ENCODE measurements at places on chromosomes 5 and 9. TPM values are rescaled to one million over a fixed set of nuclear protein-coding genes. Genes with fewer than 3 reads are reported as not detected.
A peak's percentile ranks its signal among the peaks of the same experiment; 100 is the strongest.

DNA sequence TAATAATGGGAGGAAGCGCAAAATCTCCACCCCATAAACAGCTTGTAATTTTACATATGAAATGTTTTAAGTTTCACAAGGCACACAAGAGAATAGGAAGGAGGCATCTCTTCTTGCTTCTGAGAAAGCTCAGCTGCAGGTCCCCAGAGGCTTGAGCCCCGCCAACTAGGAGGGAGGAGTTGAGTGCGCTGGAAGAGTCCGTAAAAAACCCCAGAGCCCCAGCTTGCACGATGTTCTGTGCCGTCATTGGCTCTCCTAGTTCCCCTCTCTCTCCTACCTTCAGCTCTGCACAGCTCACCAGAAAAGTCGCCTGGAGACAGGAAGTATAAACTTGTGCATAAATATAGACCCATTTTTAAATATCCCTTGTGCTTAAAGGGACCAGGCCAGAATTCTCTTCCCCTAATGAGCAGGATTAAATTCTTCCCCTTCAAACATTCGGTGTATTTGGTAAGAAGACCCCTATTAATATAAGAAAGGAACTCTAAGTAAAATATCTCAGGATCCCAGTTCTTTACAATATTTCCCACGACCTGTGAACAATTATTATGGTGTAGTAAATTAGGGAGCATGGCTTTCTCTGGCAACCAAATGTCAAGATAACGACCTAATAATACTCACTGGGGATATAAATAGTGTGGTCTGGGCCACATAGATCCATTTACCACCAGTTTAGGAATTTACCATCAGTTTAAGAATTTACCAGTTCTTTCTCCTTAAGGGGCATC lies 13.7 kb downstream of the GLRX start:
- DNase-seq, result peak; percentile 81

DNA sequence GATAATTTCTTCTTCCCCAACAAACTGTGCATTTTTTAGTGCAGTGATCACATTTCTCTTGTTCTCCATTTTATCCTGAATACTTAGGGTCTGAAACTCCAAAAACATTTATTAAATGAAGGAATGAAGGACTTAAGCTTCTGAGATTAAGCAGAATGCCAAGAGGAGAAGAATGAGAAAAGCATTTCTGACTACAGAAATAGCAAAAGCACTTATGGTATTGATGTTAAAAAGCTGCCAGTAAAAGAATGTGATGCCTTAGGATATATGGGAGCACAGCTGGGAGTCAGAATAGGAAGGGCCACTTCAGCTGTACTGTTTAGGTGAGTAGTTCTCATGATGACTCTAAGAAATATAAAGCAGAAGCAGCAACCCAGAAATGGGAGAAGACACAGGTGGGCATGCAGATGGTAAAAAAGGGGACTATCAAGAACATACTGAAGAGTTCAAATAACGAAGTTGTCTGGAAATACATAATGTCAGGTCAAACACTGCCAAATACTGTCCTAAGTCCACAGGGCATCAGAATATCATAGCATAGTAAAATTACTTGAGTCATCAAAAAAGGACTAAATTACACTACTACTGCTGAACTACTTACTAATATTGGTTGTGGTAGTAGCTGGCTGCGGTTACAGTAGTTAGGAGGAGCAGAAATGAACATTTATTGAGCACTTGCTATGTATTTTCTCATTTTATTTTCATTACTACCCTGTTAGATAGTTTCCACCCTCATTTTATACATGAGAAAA lies 132.7 kb downstream of the MAPKAP1 start:
- no peak for DNase-seq

The PDZD2 gene
- total RNA-seq, result 0.16 TPM

GRCh38 chr5:6236170-6236793 lies 142.1 kb downstream of the MED10 start:
- DNase-seq, result no peak

The CYSTM1 gene
- 48.4 TPM for total RNA-seq

DNA sequence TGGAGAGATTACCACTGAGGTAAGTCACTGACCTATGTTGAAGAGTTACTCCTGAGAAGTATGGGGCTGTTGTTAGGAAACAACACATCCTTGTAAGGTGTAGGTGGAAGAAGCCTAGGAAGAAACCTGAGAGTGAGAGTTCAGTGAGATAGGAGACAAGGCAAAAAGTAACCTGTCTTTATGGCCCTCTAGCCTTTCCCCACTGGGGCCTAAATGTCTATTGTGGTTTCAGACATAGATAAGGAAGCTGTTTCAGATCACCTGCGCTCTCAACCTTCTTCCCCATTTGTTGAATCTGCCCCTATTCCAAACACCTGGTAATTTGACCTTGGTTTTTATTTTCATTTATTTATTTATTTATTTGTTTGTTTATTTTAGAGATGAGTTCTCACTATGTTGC lies 397.1 kb upstream of the RORB start:
- DNase-seq, result no peak

- DNase-seq, result no peak
These were observed 100.3 kb downstream of the PCSK1 start for GRCh38 chr5:96332535-96333366.

- no peak for DNase-seq
These were observed 71.0 kb downstream of the PGM5 start for GRCh38 chr9:68427216-68427977.

DNA sequence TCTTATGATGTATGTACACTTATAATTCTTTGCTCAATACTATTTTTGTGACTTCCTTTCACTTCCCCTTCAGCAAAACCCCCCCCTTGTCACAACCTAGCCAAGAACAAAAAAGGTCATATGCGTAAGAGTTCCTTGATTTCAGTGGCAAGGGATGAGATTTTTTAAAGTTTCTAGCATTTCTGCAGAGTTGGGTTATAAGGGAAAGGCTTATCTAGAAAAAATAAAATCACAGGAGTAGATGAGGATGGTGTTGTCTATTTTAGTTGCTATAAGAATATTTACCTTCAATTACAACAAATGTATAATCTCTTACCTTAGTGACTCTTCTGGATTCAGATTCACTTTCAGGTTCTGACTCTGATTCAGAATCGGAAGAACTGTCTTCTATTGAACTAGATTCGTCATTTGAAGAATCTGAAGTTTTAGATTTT lies 184.6 kb downstream of the AP3B1 start:
- DNase-seq, result no peak

DNA sequence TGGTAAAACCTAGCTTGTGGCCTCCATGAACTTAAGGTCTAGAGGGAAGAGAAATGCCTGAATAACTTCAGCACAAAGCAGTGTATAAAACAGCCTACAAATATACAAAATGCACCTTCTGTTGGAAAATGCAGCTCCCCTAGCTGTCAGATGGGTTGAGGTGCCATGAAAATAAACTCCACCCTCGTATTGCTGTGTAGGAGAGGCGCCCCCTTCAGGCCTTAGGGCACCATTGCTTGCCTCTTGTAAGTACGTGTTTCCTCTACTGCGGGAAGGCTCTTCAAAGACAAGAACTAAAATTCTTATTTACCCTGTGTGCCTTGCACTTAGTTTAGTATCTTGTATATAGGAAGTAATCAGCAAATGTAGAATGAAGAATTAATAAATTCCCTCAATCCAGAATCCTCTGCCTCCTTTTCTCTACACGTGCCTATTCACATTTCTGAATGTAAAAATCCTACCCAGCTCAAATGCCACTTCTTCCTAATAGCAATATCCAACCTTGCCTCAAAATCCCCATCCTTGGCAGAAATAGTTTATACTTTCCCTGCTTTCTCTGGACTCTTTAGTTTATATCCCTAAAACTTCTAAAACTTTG lies 393.7 kb upstream of the PDE4D start:
- DNase-seq, result peak; percentile 83

DNA sequence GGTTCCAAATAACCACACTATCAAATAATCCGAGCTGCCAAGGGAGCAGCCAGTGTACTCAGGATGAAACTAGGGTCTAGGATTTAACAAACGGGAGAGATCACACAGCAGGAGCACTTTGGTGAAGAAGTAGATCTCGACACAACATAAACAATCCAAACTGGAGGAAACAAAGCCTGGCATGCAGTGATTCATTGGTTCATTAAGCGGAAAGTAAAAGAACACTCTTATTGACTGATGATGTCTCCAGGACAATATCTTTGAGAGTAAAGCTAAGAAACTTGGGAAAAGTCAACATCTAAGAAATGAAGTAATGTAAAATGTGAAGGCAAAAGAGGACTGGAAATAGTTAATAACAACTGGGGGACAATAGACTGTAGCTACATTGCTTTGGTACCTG lies 1478.3 kb upstream of the CDH9 start:
- DNase-seq, result no peak

The NEUROG1 gene
- total RNA-seq, result not detected

GRCh38 chr5:36452424-36453006 lies 150.8 kb upstream of the RANBP3L start:
- DNase-seq, result no peak

DNA sequence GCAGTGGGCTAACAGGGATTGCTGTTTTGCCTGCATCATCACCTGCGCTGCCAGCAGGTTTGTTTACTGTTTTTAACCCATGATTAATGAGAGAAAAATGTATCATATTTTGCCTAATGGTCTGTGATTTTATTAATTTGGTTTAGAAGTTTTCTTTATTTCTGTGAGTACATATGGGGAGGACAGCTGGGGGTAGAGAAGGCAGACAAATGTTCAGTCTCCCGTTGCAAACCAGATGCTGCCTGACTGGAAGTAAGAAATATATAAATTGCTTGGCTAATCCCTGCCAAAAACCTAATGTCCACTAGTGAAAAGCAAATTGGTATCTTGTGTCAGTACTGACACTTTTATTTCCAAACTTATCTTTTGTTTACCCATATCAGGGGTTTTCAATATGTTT lies 1766.1 kb upstream of the C9orf72 start:
- no peak for DNase-seq

DNA sequence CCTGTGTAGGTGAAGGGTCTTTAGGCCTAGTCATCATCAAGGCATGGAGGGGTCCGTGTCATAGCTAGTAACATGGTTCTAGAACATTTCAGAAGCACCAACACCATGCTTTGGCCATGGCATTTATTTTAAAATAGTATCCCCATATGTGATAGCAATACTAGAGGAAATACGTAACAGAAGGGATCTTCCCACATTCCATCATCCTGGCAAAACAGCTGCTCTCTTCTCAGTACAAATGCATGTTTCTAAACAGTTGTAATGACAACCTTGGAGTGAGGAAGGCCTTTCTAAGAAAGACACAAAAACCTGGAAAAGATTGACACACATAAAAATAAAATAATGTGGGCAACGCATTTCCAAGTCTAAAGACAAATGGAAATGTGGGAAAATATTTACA lies 97.6 kb downstream of the GADD45G start:
- no peak for DNase-seq

The TCF7 gene
- total RNA-seq, result 4.8 TPM

The MTAP gene
- total RNA-seq, result not detected

GRCh38 chr9:76316069-76316468 lies 78.2 kb downstream of the RFK start:
- DNase-seq, result no peak

GRCh38 chr5:9440517-9440916 lies 105.4 kb downstream of the SEMA5A start:
- peak; percentile 75 for DNase-seq

The CNTNAP3B gene
- 2.3 TPM for total RNA-seq
